Mammary microvascular endothelial cell (primary cell): ENCODE measurements at places on chromosomes 5 and 9. TPM values are rescaled to one million over a fixed set of nuclear protein-coding genes. Genes with fewer than 3 reads are reported as not detected.

Gene IL4
- not detected in 2 replicates for total RNA-seq

Gene KYAT1
- 6.4 and 8.2 TPM in 2 replicates for total RNA-seq

Gene LECT2
- not detected in 2 replicates for total RNA-seq

Gene PAEP
- not detected in 2 replicates for total RNA-seq

Gene SMIM33
- not detected in 2 replicates for total RNA-seq

Gene MEGF10
- under 0.01 and 0.15 TPM in 2 replicates for total RNA-seq

Gene NR5A1
- total RNA-seq: not detected in 2 replicates

Gene GABRA1
- total RNA-seq: not detected in 2 replicates

Gene TNFSF15
- total RNA-seq: 0.10 and 0.13 TPM in 2 replicates

Gene ZNF354C
- total RNA-seq: 1.6 and 3.1 TPM in 2 replicates

Gene SAXO1
- total RNA-seq: not detected in 2 replicates

Gene FAM78A
- total RNA-seq: 2.2 and 3.2 TPM in 2 replicates
